ENCODE measurements at places on chromosomes 5 and 9.

DNA sequence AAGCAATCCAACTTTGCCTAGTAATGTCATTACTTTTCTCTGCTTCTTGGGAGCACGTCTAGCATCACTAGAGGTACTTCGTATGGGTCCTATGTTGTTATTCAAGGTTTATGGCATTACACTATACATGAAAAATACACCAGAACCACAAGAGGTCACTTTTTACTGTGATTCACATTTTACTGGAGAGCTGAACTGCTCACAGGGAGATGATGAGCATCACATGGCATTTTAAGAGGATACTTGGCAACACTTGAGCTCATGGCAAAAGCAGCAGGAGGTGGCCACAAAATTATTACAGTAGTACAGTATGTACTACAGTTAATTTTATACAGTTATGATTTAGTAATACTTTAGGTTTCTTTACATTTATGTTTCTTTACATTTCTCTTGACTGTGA, 223.4 kb downstream of the PARP8 start:
- H3K36me3 ChIP-seq = no peaks in the 10 kb centered on the region
- no peak overlapping the region for H3K27ac ChIP-seq
- no peaks in the 10 kb centered on the region for H3K4me1 ChIP-seq
- H3K4me3 ChIP-seq = no peak overlapping the region
- no peaks in the 10 kb centered on the region for H3K27me3 ChIP-seq
- no peak for DNase-seq

DNA sequence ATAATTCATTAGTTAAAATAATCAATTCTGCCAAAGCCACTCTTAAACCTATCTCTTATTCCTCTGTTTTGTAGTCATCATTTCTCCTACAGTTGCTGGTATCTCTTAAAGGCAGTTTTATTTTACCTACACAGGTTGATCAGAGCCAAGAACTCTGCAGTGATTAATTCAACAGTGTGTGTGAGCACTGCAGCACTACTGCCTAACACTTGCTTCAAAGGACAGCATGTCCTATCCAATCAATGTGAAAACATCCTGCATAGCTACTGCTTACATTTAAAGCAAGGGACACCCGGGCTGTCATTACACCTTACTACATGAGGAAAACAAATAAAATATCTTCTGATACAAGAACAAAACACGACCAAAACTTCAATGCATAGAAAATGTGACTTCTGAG, 45.1 kb upstream of the HK3 start:
- no peaks in the 10 kb centered on the region for H3K27me3 ChIP-seq
- H3K4me1 ChIP-seq = no peaks in the 10 kb centered on the region
- DNase-seq = no peak
- H3K4me3 ChIP-seq = no peak overlapping the region
- no peak overlapping the region for H3K27ac ChIP-seq

GRCh38 chr5:112895682-112896081, 26.3 kb downstream of the REEP5 start:
- no peak overlapping the region for H3K4me3 ChIP-seq
- no peak for DNase-seq
- H3K4me1 ChIP-seq = no peaks in the 10 kb centered on the region
- H3K36me3 ChIP-seq = no peaks in the 10 kb centered on the region

DNA sequence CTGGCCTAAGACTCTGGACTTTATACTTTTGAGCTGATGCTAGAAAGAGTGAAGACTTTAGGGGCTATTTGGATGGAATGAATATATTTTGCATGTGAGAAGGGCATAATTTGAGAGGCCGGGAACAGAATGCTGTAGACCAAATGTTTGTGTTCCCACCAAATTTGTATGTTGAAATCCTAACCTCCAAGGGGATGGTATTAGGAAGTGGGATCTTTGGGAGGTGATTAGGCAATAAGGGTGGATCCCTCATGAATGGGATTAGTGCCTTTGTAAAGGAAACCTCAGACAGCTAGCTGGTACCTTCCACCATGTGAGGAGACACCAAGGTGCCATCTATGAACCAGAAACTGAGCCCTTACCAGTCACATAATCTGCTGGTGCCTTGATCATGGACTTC, 165.1 kb upstream of the S1PR3 start:
- H3K36me3 ChIP-seq = no peaks in the 10 kb centered on the region
- no peak overlapping the region for H3K27ac ChIP-seq
- H3K27me3 ChIP-seq = no peaks in the 10 kb centered on the region
- H3K4me3 ChIP-seq = no peak overlapping the region

GRCh38 chr9:84773022-84773421, 103.5 kb downstream of the NTRK2 start:
- no peak overlapping the region for H3K4me3 ChIP-seq
- H3K36me3 ChIP-seq = no peaks in the 10 kb centered on the region
- no peaks in the 10 kb centered on the region for H3K4me1 ChIP-seq
- no peak overlapping the region for H3K27ac ChIP-seq

- H3K36me3 ChIP-seq = no peaks in the 10 kb centered on the region
- H3K27ac ChIP-seq = no peak overlapping the region
- no peak for DNase-seq
Measured at GRCh38 chr5:68440651-68441050, 225.1 kb downstream of the PIK3R1 start.

- no peak for DNase-seq
- H3K27me3 ChIP-seq = no peaks in the 10 kb centered on the region
- H3K4me1 ChIP-seq = no peaks in the 10 kb centered on the region
- H3K36me3 ChIP-seq = no peaks in the 10 kb centered on the region
- no peak overlapping the region for H3K27ac ChIP-seq
Measured at GRCh38 chr5:38719916-38720315, 125.9 kb upstream of the OSMR start.
